Tibial nerve (tissue), 4 donors: ENCODE measurements at places on chromosomes 16 and 17. TPM values are rescaled to one million over a fixed set of nuclear protein-coding genes. Genes with fewer than 3 reads are reported as not detected.

Gene ADAD2
- total RNA-seq = 1.2 TPM

Gene CLUH
- total RNA-seq = 57.1 TPM

DNA sequence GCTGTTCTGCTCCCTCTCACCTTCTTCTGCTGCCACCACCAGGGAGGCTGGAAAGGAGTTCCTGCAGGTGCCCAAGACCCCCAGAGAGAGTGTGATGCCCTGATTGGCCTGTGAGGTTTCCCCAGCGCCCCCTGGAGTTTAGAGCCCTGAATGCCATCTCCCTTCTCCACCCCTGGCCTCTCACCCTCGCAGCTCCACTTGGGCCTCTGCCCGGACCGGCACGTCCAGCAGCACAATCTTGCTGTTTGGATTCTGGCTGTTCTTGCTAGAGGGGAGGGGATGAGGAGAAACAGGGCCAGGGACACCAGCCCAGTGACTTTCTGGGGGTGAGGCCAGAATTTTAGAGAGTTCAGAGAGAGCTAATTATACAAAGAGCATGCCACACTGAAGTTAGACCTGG is 12.5 kb upstream of the FAM171A2 start:
- no peak for DNase-seq
- no peaks in the 10 kb centered on the region for H3K27me3 ChIP-seq
- H3K4me1 ChIP-seq = peaks cover 22% of the 10 kb centered on the region

DNA sequence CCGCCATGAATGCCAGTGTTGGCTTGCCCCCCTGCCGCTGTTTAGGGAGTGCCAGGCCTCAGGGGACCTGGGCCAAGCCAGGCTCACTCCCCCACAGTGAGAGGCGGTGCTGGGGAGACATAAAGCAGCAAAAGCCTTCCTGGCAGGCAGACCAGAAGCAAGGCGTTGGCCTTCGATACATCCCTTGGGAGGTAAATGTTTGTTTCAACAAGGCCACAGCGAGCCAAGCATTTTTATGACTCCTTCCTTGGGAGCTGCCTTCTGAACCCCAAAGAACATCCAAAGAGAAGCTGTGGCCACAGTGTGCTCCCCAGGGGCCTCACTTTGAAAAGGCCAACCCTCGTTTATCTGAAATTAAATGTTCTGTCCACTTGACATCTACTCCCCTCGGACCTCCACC is 119.7 kb upstream of the CIBAR2 start:
- peak overlapping the region; percentile 18 for H3K27ac ChIP-seq
- no peak for DNase-seq
- peaks cover 7% of the 10 kb centered on the region for H3K27me3 ChIP-seq
- peaks cover 4% of the 10 kb centered on the region for H3K4me1 ChIP-seq
- no peaks in the 10 kb centered on the region for H3K36me3 ChIP-seq
- no peak overlapping the region for H3K4me3 ChIP-seq

Gene HBM
- not detected for total RNA-seq

GRCh38 chr17:1933875-1934715 is 91.0 kb downstream of the RTN4RL1 start:
- no peaks in the 10 kb centered on the region for H3K27me3 ChIP-seq
- no peaks in the 10 kb centered on the region for H3K4me1 ChIP-seq
- no peak overlapping the region for H3K27ac ChIP-seq
- no peak overlapping the region for H3K4me3 ChIP-seq
- no peak for DNase-seq

Gene ZG16
- not detected for total RNA-seq

- no peak overlapping the region for H3K4me3 ChIP-seq
- DNase-seq = no peak
- H3K27me3 ChIP-seq = no peaks in the 10 kb centered on the region
- H3K4me1 ChIP-seq = no peaks in the 10 kb centered on the region
- H3K36me3 ChIP-seq = no peaks in the 10 kb centered on the region
Observed at GRCh38 chr16:58148099-58148498, 18.9 kb upstream of the CFAP20 start.

DNA sequence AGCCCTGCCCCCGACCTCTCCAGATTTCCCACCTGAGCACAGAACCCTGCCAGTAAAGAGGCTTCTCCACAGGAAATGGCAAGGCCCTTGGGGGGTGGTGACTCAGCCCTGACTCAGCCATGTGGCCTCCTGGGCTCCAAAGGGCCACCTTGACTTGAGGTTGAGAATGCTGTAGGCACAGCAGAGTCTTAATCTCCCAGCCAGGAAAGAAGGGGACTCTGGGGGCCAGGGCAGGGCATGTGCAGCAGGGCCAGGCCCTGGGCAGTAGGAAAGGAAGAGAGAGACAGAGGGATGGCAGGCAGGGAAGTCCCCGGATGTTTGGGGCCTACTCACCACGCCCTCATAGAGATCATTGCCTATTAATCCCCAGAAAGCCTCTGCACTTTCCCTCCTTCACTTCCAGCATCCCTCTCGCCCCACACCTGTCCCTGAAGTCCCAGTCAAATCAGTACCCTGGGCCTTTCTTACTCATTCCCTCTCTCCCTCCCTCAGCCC is 4.8 kb upstream of the ITGA3 start:
- H3K4me3 ChIP-seq = no peak overlapping the region
- H3K27me3 ChIP-seq = no peaks in the 10 kb centered on the region
- H3K27ac ChIP-seq = no peak overlapping the region
- H3K36me3 ChIP-seq = no peaks in the 10 kb centered on the region

Gene RHOT1
- total RNA-seq = 46.0 TPM

DNA sequence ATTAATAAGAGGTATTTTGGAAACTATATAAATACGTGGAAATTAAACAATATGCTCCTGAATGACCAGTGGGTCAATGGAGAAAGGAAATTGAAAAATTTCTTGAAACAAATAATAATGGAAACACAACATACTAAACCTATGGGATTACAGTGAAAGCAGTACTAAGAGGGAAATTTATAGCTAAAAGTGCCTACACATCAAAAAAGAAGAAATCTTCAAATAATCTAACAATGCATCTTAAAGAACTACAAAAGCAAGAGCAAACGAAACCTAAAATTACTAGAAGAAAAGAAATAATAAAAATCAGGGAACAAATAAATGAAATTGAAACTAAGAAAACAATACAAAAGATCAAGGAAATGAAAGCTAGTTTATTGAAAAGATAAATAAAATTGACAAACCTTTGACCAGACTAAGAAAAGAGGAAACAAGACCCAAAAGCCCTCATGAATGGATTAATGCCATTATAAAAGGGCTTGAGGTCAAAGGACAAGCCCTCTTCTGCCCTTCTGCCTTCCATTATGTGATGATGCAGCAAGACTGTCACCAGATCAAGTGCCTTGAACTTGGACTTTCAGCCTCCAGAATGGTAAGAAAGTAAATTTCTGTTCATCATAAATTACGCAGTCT is 43.9 kb upstream of the ALDH3A1 start:
- H3K27me3 ChIP-seq = no peaks in the 10 kb centered on the region
- no peak for DNase-seq
- peaks cover 6% of the 10 kb centered on the region for H3K4me1 ChIP-seq
- no peak overlapping the region for H3K4me3 ChIP-seq
- peaks cover 8% of the 10 kb centered on the region for H3K36me3 ChIP-seq

Gene RBL2
- total RNA-seq = 98.1 TPM
